CD4-positive, alpha-beta memory T cell (primary cell): ENCODE measurements at places on chromosomes 3 and 15. TPM values are rescaled to one million over a fixed set of nuclear protein-coding genes. Genes with fewer than 3 reads are reported as not detected.

DNA sequence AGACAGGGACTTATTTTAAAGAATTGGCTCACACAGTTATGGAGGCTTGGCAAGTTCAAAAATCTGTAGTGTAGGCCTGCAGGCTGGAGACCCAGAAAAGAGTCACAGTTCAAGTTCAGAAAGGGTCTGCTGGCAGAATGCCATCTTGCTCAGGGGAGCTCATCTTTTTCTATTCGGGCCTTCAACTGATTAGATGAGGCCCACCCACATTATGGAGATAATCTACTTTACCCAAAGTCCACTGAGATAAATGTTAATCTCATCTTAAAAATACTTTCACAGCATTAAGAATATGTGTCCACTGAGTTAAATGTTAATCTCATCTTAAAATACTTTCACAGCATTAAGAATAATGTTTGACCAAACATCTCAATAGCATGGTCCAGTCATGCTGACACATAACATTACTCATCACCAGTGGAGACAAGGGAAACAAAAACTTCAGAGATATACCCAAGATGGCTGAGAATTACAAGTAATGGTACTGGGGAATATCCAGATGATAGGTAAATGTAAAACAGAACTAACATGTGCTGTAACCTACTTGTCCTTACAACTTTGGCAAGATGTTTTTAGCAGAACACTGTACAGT, 74.3 kb upstream of the STAC start:
- no peak for DNase-seq
- H3K4me3 ChIP-seq = no peak overlapping the region
- H3K4me1 ChIP-seq = no peaks in the 10 kb centered on the region
- no peaks in the 10 kb centered on the region for H3K36me3 ChIP-seq
- no peak overlapping the region for H3K27ac ChIP-seq
- no peaks in the 10 kb centered on the region for H3K27me3 ChIP-seq

The GOLGA6L7 gene
- total RNA-seq = not detected

DNA sequence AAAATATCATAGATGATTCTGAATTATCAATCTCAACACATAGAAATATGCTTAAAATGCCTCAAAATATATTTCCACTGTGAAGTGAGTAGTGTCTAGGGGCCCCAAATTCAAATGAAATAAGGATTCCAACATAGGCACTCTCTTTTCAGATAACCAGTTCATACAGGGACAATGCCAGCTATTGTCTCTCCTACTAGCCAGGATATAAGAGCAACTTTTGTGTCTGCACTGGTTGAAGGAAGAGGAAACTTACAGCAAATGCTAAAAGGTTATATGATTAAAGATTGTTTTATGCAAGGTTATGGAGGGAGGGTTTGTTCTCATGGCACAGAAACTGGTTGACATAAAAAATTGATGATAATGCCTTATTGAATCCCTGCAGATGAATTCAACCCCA, 579.4 kb upstream of the ALCAM start:
- H3K36me3 ChIP-seq = no peaks in the 10 kb centered on the region
- H3K4me3 ChIP-seq = no peak overlapping the region
- DNase-seq = no peak
- no peaks in the 10 kb centered on the region for H3K4me1 ChIP-seq
- H3K27me3 ChIP-seq = no peaks in the 10 kb centered on the region

DNA sequence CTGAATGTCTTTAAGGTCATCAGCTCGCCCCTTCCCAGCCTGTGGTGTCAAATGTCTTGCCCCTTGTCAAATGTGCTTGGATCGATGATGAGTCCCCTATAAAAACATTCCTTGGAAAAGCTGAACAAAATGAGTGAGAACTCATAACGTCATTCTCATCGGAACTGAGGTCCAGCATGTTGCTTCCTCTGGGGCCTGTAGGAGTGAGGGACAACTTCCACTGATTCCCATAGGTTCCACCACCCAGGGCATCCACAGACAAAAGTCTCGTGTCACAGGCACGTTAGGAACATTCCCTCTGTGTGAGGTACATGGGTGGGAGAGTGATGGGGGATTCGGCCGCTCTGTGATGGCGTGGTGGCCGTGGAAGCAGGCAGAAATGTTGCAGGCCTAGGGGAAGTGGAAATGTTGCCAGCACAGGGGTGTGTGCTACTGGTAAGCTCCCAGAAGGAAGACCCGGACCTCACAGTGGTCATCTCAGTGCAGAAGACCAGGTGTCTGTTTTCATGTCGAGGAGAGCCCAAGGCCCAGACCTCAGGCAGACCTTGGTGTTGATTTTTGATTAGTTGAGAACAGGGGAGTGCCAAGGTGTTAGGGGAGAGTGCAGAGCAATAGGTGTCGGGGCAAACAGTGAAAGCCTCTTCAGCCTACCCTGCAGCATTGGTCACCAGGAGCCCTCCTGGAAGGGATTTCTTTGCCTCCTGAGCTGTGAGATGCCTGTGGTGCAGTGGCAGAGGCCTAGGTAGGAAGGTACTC, 96.8 kb downstream of the SNRPN start:
- H3K27ac ChIP-seq = no peak overlapping the region
- H3K27me3 ChIP-seq = no peaks in the 10 kb centered on the region
- DNase-seq = no peak
- H3K4me3 ChIP-seq = no peak overlapping the region

DNA sequence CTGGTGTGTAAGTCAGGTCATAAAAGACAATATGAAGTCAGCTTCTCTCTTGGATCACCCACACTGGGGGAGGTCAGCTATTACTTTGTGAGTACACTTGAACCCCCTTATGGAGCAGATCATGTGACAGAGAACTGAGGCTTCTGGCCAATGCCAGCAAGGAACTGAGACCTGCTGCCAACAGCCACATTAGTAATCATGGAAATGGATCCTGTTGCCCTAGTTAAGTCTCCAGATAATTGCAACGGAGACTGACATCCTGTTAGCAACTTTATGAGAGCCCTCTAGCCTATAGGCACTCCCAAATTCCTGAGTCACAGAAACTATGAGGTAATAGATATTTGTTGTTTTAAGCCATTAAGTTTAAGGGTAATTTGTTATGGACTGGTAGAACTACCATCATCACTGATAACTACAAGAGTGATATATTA, 110.4 kb upstream of the GMNC start:
- no peaks in the 10 kb centered on the region for H3K4me1 ChIP-seq
- H3K27ac ChIP-seq = no peak overlapping the region
- no peaks in the 10 kb centered on the region for H3K27me3 ChIP-seq
- no peak for DNase-seq

DNA sequence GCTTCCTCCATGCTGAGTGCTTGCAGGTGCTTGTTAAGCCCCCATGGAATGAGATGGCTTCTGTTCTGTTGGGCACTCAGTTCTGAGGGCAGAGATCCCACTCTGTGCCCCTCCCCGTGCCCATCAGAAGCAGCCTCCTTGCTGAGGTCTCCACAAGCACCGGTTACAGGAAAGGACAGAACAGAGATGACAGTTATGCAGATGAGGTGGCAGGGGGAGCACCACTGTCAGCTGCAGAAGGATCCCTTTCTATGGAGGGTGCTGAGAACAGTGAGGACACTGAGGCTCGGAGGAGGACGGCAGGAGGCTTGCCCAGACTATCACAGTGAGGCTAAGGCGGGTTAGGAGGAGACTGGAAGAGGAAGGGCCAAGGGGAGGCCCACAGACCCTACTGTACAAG, 12.4 kb downstream of the CACNA2D2 start:
- H3K27ac ChIP-seq = no peak overlapping the region
- no peak overlapping the region for H3K4me3 ChIP-seq
- DNase-seq = no peak
- H3K27me3 ChIP-seq = no peaks in the 10 kb centered on the region
- no peaks in the 10 kb centered on the region for H3K4me1 ChIP-seq
- no peaks in the 10 kb centered on the region for H3K36me3 ChIP-seq

- DNase-seq = no peak
- no peaks in the 10 kb centered on the region for H3K27me3 ChIP-seq
- no peaks in the 10 kb centered on the region for H3K36me3 ChIP-seq
- no peaks in the 10 kb centered on the region for H3K4me1 ChIP-seq
Measured at GRCh38 chr3:98070840-98071239, 16.1 kb upstream of the OR5AC2 start.
